NCI-H69 (cell line): ENCODE measurements at places on chromosomes 13 and 19.

DNA sequence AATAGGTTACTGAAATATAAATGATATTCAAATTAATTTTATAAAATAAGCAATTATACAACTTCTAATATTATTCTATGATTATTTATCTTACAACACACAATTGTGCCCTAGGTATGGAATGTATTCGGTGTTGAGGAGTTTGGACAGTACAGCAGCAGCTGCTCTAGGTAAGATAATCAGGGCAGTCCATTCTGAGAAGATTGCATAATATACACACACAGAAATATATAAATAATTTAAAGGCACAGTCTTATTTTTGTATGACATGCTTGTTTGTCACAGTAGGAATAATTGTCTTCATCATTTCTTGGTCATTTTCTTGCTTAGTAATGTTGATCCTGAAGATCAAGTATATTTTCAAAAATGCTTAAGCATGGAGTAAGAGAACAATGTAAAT, 849.4 kb upstream of the MIR17HG start:
- DNase-seq, result peak; percentile 14

- DNase-seq, result no peak
Observed at GRCh38 chr19:58284199-58284598, 5.4 kb downstream of the ZNF8 start.

DNA sequence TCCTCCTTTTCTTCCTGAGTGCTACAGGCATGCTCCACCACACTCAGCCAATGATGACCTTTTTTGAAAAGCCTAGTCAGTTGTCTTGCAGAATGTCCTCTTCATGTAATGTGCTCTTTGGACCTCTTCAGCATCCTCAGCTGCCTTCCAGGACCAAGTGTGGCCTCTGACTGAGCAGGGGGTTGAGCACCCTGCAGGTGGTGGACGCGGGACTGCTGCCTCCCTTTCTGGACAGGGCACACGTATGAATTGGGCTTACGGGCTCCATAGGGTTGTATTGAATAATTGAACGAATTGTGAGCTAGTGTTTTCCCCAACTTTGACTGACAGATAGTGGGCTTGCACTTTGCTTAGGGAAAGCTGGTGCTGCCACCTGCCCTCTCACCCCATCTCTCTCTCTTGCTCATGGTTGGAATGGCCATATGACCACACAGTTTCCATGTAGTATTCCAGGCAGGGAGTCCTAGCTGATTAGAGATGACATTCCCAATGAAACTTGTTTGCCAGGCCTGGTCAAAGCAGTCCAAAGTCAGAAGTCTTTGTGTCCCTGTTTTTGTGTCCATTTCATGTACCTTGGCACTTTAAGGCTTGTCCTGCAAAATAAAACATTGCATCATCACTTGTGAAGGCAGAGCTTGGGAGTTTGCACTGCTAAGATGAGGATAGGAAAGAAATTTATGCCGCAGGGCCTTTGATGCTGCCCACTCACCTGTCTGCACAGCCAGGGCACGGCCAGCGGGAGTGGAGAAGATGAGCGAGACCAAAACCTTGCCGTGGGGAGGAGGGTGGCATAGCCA, 76.3 kb upstream of the NPAS1 start:
- no peak for DNase-seq

- no peak for DNase-seq
Observed at GRCh38 chr19:36207605-36208252, 6.7 kb downstream of the ZNF565 start.

DNA sequence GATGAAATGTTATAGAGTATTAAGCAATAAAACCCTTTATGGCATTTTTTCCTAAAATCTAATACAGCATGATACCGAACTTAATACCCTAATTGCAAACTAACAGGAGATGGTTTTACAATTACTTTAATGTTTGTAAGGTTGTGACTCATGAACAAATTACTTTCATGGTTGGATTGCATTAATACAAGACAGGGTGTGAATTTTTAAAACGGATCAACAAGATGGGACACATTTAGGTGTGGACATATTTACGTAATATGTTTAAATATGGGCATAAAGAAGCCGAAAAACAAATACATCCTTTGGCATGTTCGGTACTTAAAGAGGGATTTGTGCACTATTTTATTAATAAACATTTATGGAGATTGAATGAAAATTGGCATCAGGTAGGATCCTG, 168.3 kb upstream of the SPRY2 start:
- no peak for DNase-seq

DNA sequence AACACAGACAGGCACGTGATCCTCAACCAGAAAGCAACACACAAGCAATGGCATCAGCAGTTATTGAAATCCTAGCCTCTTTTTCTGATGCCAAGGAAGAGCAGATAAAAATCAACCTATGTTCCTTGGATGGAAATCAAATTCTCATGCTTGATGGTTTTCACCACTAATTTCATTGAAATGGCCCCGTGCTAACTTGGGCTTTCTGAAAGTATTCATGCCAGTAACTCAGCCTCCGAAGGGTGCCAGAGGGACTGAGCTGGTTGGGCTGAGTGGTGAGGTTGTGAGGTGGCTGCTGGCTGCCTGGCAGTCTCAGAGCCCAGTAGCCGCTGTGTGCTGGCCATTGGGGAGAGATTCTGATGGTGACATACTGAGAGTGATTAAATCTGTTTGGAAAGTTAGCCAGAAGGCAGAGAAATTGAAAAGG, 309.3 kb downstream of the DCT start:
- no peak for DNase-seq

DNA sequence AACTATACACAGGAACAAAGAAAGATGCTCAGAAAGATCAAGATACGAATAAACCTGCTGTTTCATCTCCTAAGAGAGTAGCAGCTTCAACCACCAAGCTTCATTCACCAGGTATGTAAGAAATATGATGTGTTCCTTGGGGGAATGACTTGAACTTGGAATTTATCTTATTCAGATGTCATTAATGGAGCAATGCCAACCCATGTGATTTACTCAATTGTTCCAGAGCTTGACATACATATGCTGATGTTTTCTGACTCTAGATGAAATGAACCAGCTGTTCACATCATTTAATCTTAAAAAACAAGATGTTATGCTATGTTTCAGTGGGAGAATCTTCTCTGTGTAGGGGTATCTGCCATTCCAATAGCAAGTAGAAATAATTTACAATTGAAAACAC, 270.9 kb downstream of the SLC7A1 start:
- no peak for DNase-seq

GRCh38 chr19:49212016-49212701, 54.6 kb downstream of the TRPM4 start:
- DNase-seq, result peak; percentile 75

GRCh38 chr13:114089751-114090400, 42.5 kb downstream of the RASA3 start:
- DNase-seq, result peak; percentile 31

DNA sequence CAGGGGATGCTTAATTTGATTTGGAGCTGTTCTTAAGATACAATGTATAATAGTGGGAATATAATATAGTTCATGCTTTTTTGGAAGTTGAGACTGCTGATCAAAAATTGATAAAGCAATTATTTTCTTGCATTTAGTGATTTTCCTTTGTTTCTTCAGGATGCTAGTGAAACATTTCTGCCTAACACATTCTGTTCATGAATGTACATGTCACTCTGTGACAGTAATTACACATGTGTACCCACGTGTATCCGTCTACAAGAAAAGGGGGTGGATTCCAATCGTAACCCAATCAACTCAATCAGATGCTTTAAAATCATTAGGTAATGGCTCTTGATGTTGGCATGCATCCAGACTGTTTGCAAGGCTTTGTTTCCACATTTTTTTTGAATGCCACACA, 5.0 kb upstream of the FRY start:
- peak; percentile 62 for DNase-seq
